Lower lobe of right lung (tissue), 2 donors: ENCODE measurements at places on chromosomes 4 and X. TPM values are rescaled to one million over a fixed set of nuclear protein-coding genes. Genes with fewer than 3 reads are reported as not detected.
A peak's percentile ranks its signal among the peaks of the same experiment; 100 is the strongest.

PPP1R2C gene
- total RNA-seq, result not detected

BMP3 gene
- 18.2 TPM for total RNA-seq

CCNA2 gene
- 2.2 TPM for total RNA-seq

WAS gene
- 40.3 TPM for total RNA-seq

TASL gene
- 8.0 TPM for total RNA-seq

SMIM31 gene
- 0.83 TPM for total RNA-seq

BGN gene
- 157 TPM for total RNA-seq

TNMD gene
- not detected for total RNA-seq

DNA sequence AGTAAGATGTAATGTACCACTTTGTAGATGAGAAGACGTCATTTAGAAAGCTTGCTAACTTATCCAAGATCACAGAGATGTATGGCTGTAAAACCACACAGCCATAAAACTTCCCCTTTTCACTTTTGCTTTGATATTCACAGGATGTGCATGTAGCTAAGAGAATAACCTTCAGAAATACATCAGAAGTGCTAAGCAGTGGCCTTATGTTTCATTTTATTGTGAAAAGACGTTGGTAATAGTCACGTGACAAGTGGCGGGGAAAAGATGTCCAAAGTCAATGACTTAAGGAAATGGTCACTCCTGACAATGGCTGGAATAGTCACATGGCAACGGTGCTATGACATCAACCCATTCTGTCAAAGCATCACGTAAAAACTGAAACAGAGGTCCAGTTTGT, 12.9 kb upstream of the WDR17 start:
- no peak overlapping the region for H3K27ac ChIP-seq
- no peaks in the 10 kb centered on the region for H3K27me3 ChIP-seq
- no peaks in the 10 kb centered on the region for H3K36me3 ChIP-seq
- H3K4me1 ChIP-seq, result no peaks in the 10 kb centered on the region

GRCh38 chr4:111697176-111697942, 447.9 kb upstream of the FAM241A start:
- H3K27me3 ChIP-seq, result no peaks in the 10 kb centered on the region
- H3K4me3 ChIP-seq, result no peak overlapping the region
- DNase-seq, result no peak

DNA sequence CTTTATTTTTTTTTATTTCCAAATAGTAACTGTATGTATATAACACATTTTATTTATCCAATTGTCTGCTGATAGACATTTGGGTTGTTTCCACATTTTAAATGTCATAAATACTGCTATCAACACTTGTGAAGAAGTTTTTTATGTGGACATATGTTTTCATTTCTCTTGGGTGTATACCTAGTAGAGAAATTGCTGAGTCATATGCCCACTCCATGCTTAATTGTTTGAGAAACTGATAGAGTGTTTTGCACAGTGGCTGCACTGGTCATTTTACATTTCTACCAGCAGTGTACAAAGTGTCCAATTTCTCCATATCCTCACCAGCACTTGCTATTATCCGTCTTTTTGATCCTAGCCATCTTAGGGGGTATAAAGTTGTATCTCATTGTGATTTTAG, 567.8 kb downstream of the GBA3 start:
- no peaks in the 10 kb centered on the region for H3K36me3 ChIP-seq
- H3K4me3 ChIP-seq, result no peak overlapping the region
- H3K27ac ChIP-seq, result no peak overlapping the region
- no peak for DNase-seq
- H3K4me1 ChIP-seq, result no peaks in the 10 kb centered on the region
- H3K27me3 ChIP-seq, result no peaks in the 10 kb centered on the region

DNA sequence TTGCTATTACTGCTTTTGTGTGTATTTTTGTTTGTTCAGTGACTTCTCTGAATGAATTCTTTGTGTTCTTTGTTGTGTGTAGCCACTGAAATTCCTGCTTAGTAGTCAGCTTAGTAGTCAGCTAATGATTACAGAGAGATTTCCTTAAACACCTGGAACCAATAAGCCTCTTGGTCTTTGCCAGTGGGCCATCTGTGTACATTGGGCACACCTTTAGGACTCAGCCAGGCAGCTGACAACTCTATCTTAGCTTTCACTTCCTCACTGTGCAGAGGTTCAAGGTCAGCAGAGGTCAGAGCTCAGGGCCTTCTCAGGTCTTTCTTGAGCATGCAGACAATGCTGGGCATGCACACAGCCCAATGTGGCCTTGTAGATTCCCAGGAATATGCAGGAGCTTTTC, 59.3 kb downstream of the RWDD4 start:
- no peaks in the 10 kb centered on the region for H3K27me3 ChIP-seq
- H3K4me3 ChIP-seq, result no peak overlapping the region
- no peak overlapping the region for H3K27ac ChIP-seq
- H3K4me1 ChIP-seq, result no peaks in the 10 kb centered on the region
- no peak for DNase-seq
- H3K36me3 ChIP-seq, result no peaks in the 10 kb centered on the region

GRCh38 chrX:9569876-9570301, 105.0 kb downstream of the TBL1X start:
- no peak overlapping the region for H3K4me3 ChIP-seq
- peaks cover 15% of the 10 kb centered on the region for H3K4me1 ChIP-seq
- no peaks in the 10 kb centered on the region for H3K36me3 ChIP-seq
- no peak for DNase-seq
- H3K27ac ChIP-seq, result no peak overlapping the region
- no peaks in the 10 kb centered on the region for H3K27me3 ChIP-seq

GRCh38 chr4:82984459-82984858, 26.2 kb downstream of the LIN54 start:
- H3K4me1 ChIP-seq, result peaks cover 5% of the 10 kb centered on the region
- DNase-seq, result no peak
- no peak overlapping the region for H3K4me3 ChIP-seq
- H3K27ac ChIP-seq, result no peak overlapping the region
- H3K36me3 ChIP-seq, result peaks cover 8% of the 10 kb centered on the region
- H3K27me3 ChIP-seq, result no peaks in the 10 kb centered on the region

DNA sequence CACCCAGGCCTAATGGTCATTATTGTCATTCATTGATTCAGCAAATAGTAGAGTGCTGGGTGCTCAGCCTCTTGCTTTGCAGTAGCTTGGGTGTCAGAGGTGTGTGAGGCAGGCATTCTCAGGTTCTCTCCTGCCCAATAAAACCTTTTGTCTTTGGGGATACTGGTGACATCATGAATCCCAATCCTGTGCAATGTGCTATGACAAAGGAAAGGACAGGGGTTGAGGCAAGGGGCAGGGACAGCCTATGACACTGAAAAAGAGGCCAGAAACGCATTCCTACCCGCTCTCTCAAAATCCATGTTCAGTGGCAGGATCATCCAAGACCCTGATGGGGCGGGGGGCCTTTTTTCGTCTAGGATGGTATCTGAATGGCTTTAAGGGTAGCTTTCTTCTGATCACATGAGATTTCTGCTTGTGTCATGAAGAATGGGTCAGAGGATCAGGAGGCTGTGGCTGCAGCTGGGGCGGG, 1.5 kb upstream of the FAM193A start:
- H3K4me3 ChIP-seq, result peak overlapping the region; percentile 80
- peaks cover 29% of the 10 kb centered on the region for H3K4me1 ChIP-seq
- H3K27ac ChIP-seq, result peak overlapping the region; percentile 91
- no peak for DNase-seq
- no peaks in the 10 kb centered on the region for H3K27me3 ChIP-seq

DNA sequence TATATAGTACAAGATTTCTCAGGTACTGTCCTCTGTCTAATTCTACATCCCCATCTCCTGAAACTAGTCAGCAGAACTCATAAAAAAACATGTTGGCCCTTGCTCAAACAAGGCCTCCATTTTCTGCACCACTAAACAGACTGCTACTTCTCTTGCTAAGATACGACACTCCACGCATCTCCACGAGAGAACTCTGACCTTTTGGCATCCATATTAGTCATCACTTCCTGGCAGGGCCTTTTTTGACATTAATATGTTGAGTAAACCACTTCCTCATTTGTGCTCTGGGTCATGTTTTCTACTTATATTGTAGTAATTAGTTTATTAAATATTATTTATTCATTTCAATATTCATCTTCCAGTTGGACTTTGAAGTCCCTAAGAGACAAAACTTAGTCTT, 65.6 kb downstream of the DCAF8L1 start:
- no peaks in the 10 kb centered on the region for H3K4me1 ChIP-seq
- no peaks in the 10 kb centered on the region for H3K27me3 ChIP-seq
- H3K27ac ChIP-seq, result no peak overlapping the region
- H3K4me3 ChIP-seq, result no peak overlapping the region
- H3K36me3 ChIP-seq, result no peaks in the 10 kb centered on the region

DNA sequence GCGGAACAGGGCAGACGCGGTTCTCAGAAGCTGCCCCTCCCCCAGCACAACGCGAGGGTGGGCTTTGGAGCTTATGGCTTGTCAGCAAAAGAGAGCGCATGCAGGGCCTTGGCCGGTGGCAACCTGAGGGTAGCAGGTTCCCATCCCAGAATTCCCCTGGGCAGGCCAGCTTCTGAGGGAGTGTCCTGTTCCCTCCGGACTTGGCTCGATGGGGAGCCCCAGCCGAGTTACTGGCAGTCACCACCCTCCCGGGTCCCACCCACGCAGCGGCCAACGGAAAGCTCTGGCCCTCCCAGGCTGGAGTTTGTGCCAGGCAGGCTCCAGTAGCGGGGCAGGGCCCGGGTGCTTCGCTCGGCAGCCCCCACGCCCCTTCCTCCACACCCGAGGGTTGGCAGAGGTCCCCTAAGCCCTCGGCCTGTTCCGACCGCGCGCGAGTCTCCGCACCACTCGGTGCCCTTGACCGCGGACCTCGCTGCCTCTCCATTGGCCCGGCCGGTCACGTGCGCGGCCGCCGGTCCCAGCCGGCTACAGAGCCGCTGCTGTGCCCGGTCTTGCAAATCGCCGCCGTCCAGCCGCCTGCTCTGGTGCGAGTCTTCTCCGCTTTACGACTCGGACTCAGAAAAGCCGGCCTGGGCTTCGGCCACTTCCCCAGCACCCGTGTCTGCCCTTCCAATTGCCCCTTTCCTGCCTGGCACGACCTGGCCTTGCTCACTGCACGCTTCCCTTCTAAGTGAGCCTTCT, 20.9 kb upstream of the MTM1 start:
- H3K27me3 ChIP-seq, result no peaks in the 10 kb centered on the region
- peak overlapping the region; percentile 80 for H3K27ac ChIP-seq
- no peaks in the 10 kb centered on the region for H3K36me3 ChIP-seq
- DNase-seq, result peak; percentile 82
- H3K4me3 ChIP-seq, result peak overlapping the region; percentile 50
- H3K4me1 ChIP-seq, result peaks cover 18% of the 10 kb centered on the region

DNA sequence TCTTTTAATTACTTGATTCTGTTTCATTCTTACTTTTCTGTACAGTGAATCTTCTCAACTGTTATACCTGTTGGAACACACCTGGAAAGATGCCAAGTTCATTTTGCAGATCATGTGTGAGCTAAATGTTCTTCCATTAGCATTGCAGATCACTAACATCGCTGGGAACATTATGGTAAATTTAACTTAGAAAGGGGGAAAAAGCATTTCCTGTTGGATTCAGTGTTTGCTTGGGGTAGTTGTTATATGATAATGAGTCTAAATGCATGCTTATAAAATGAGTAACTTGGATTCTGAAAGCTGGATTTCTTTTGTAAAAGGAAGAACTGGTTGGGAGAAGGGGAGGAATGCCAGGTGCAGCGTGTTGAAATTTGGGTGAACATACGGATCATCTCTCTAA, 47.6 kb downstream of the POLA1 start:
- peaks cover 12% of the 10 kb centered on the region for H3K36me3 ChIP-seq
- no peak overlapping the region for H3K27ac ChIP-seq
- H3K4me1 ChIP-seq, result no peaks in the 10 kb centered on the region
- no peak overlapping the region for H3K4me3 ChIP-seq

- H3K36me3 ChIP-seq, result peaks cover 5% of the 10 kb centered on the region
- DNase-seq, result no peak
- H3K27me3 ChIP-seq, result no peaks in the 10 kb centered on the region
- no peak overlapping the region for H3K27ac ChIP-seq
- no peaks in the 10 kb centered on the region for H3K4me1 ChIP-seq
Measured at GRCh38 chr4:26753617-26754016, 107.0 kb upstream of the STIM2 start.

DNA sequence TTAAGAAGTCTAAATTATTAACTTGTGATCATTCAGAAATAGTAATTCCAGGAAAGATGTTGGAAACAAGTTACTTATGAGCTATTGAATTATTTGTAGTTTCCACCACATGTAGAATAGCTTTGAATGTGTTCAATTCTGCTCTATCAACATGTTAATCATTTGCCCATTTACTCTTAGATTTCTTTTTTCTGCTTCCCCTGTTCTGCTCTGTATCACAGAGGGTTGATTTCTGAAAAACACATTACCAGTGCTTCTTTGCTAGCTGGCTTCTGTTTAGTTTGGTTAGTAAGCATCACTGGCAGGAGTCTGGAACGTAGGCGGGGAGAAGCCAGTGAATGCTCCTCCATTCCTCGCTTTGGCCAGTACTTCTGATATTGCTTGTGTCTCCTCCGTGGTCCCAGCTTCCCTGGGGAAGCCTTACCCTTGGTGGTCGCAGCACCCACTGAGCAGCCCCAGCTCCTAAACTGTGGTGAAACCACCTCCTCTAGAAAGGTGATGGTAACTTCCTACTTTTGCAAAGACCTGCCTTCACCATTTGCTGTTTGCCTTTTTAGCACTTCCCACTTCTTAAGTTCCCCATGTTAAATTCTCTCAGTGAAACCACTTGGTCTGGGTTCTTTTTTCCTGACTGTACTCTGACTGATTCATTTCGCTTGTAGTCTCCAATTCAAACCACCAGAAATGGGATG, 40.3 kb upstream of the GALNT7 start:
- DNase-seq, result no peak
- no peaks in the 10 kb centered on the region for H3K36me3 ChIP-seq
- no peaks in the 10 kb centered on the region for H3K27me3 ChIP-seq
- H3K4me1 ChIP-seq, result no peaks in the 10 kb centered on the region

DNA sequence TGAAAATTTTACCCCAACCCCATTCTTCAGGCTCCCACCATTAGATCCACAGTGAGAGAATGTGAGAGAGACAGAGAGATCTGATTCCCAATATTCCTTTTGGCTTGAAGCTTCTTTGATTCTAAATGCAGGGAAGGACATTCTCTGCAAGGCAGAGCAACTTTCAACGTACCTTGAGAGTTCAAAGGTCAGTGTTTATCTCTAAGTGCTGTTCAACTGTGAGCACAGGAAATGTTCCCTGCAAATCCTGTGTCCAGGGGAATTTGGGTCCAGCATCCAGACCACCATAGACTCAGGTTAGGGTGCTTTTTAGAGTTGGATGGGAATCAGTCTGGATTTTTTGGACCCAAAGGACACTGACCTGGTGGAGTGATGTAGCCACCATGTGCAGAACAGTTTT, 97.4 kb downstream of the NHS start:
- H3K36me3 ChIP-seq, result no peaks in the 10 kb centered on the region
- DNase-seq, result no peak
- no peaks in the 10 kb centered on the region for H3K27me3 ChIP-seq

DNA sequence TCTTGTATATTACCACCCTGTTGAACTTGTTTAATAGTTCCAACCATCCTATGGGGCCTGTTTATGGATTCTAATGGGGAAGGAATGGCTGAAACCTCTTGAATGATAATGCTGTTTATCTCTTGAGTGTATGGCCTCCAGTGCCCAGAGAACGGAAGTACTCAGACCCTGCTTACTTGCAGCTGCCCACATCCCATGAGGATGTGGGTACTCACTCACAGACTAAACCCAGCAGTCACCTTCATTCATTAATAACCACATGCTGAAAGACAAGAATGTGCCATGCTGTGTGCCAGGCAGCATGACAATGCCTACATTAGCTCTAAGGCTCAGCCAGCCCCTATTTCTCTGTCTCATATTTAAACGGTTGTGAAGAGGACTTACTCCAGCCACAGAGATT, 5.9 kb upstream of the ARMCX5 start:
- DNase-seq, result no peak
- H3K4me1 ChIP-seq, result no peaks in the 10 kb centered on the region
- no peak overlapping the region for H3K4me3 ChIP-seq
- H3K27ac ChIP-seq, result no peak overlapping the region
- H3K27me3 ChIP-seq, result no peaks in the 10 kb centered on the region
